Stimulated activated CD4-positive, alpha-beta T cell treated with anti-CD3 and anti-CD28 coated beads, Interleukin-15, amount 100 ng/mL, for 1 hour (primary cell): ENCODE measurements at places on chromosomes 2 and 18.

DNA sequence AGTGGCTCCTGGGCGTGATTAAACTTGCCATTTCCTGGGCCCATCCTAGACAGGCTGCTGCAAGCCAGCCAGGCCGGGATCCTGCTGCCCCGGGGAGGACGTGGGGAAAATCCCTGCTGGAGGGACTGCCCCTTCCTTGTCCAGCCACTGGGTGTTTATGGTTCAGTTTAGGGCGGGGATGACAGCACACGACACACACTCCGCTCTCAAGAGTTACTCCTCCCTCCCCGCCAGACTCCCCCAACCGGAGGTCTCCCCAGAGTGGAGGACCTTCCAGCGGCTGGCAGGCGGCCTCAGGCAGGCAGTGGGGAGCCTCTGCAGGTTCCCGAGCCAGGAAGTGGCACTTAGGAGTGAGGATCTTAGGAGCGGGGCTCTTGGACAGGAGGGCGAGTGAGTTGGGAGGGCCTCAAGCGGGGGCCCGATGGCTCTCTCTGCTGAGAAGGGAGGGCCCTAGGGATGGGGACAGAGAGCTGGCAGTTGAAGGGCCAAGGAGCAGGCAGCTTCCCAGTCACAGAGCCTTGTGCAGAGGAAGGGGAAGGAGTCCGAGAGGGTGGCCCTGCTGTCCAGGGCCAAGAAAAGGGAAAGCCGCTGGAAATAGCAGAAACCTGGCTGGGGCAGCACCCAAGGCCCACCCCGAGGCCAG, 5.7 kb upstream of the GPR35 start:
- no peak for DNase-seq

- no peak for DNase-seq
These were observed 62.2 kb upstream of the PMAIP1 start for GRCh38 chr18:59837586-59837985.

DNA sequence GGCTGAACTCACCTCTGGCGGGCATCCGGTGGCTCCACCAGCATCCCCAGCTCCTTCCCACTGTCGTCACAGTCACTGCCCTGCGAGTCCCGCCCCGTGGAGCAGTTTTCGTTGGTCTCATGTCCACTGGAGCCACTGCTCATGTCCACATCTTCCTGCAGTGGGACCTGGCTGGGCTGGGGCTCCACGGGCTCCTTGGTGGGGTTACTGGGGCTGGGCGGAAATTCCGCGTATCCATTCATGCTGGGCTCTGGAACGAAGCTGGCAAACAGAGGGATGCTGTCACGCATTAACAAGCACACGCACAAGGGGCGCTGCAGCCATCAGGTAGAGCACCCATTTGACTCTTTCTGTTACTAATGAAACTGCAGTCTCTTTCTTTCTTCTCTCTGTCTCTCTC, 10.7 kb downstream of the PER2 start:
- DNase-seq: no peak

DNA sequence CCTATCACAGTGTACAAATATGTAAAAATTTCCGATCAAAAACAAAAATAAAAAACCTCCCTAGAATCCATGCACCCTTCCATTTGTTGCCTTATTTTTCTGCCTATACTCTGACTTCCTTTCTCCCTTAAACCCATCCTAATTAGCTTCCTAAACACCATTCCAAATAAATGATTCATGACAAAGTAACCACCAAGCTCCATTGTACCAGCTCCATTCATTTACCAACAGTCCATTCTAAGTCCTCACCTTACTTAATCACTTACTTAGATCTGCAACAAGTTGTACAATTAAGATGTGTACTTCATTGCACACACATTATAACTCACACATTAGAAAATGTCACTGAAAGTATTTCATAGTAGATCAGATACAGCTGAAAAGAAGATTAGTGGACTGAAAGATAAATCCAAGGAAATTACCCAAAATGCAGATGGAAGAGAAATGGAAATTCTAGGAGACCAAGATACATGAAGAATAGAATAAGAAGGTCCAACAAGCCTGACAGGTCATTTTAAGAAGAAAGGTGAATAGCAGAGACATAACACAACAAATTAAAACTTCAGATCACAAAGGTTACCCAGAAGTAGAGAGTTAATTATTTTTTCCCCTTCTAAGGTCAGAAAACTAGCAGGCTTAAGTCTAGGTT, 154.6 kb downstream of the DYM start:
- no peak for DNase-seq

- no peak for DNase-seq
These were observed 721.2 kb downstream of the GALR1 start for GRCh38 chr18:77970814-77971213.
